Central memory CD4-positive, alpha-beta T cell (primary cell): ENCODE measurements at places on chromosomes 7 and 10.

GRCh38 chr10:132141526-132142395 is 45.0 kb upstream of the DPYSL4 start:
- DNase-seq = no peak

DNA sequence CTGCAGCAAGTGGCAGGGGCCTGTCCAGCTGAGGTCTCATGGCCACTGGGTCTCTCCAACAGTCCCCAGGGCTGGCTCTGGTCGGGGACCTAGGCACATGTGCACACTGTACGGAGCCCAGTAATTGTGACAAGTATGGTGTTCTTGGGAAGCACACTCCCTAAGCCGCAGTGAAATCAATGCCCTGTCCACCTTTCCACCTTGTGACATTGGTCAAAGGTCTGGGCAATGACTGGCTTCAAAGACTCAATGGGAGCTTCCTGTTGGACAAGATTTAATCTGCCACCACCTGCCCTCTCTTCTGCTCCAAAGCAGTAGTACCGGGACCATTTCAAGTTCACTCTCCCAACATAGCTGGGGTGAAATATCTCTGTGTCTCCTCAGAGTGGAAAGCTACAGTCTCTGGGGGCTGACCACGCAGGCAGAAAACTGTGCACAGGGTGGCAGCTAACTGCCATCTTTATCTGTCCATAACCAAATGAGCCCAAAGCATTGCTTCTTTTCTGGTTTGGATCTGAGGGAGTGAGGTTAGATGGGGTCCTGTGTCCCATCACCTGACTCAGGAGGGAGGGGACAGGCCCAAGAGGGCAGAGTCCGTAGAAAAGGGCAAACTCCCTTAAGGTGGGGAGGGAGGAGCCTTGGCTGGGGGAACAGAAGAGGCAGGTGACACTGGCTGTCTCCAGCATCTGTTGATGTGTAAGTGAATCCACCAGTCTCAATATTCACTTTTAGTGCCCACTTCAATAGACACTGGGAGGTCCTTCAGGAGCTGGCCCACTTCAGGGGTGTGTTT is 307.7 kb downstream of the TNS3 start:
- DNase-seq = no peak

- no peak for DNase-seq
Observed at GRCh38 chr10:44647877-44648542, 263.1 kb upstream of the CXCL12 start.

DNA sequence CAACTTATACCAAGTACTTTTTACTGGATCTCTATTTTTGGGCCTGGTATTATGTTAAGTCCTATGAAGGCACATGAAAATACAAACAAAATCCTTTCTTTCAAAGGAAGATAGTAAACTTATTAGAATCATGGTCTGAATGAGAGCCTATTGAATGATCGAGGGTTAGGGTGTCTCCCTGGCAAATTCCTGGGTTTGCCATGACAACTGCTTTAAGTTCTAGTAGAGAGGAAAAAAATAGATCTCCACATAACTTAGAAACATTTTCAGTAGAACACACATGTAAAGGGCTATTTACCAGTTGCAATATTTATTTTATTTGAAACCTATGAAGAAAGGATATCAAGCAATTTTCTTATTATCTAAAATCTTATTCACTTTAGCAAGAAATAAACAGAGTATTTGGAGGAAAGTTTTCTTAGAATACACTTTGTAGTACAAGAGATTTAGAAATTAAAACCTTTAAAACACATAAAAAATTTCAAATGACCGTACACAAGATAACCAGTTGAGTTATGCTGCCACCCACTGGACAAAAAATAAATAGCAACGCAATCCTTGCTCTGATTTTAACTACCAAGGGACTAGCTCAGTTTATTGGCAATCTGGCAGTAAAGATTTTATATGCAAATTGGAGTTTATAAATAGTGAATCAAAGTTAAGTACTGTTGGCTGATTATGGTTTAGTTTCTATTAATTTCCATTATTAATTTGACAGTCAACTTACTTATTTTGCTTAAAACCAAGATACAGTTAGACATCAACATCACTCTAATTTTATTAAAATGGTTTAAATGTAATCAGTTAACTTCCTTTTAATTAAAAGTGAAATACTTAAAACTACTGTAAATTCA is 33.9 kb downstream of the CACUL1 start:
- peak; percentile 56 for DNase-seq

DNA sequence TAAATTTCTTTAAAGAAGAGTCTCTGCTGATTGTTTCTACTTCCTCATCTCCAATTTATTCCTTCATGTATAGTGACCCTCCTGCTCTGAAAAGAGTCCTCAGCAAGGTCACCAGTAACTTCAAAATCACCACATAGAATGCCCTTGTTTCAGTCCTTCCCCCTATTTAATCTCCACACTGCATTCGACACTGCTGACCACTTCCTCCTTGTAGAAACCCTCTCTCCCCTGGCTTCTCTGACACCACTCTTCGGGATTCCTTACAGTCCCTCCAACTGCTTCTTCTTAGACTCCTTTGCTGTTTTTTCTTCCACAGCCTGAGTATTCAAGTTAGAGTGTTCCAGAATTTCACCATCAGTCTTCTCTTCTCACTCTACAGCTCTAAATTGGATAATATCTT is 89.5 kb downstream of the VPS41 start:
- no peak for DNase-seq

DNA sequence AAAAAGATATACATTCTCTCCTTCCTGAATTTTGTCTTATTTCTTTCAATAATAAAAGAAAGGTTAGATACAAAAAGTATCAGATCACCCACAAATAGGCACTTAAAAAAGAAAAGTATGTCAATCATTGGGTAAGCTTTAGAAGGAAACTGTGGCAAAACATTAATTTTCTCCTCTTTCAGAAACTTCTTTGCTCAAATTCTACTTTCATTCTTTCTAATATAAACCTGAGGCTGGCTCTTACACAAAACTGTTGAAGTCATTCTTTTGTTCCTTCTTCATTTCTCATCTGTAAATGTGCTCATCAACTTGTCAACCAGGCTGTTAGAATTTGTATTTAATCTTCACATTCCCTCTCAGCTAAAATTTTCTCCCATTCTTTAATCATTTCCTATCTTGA is 124.6 kb downstream of the LRRN3 start:
- no peak for DNase-seq

GRCh38 chr7:128244861-128245260 is 3.8 kb downstream of the LEP start:
- no peak for DNase-seq

DNA sequence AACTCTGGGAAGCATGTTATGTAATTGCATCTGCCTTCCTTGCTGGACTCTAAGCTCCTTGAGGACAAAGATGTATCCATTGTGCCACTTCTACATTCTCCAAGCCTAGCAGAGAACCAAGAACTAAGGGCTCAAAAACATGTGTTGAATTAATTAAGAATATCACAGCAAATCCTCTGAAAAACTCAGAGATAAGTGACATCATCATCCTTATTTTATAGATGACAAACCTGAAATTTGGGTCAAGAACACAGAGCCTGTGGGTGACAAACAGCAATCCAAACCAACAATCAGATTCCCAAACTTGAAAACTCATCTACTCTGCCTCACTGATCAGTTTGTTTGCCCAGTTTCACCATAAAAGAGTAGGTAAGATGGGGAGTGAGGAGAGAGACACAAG is 503.6 kb upstream of the LRRN3 start:
- DNase-seq = no peak
